ENCODE measurements at places on chromosomes 5 and 9.

GRCh38 chr5:4079831-4080230 lies 484.2 kb downstream of the IRX1 start:
- no peak for DNase-seq

DNA sequence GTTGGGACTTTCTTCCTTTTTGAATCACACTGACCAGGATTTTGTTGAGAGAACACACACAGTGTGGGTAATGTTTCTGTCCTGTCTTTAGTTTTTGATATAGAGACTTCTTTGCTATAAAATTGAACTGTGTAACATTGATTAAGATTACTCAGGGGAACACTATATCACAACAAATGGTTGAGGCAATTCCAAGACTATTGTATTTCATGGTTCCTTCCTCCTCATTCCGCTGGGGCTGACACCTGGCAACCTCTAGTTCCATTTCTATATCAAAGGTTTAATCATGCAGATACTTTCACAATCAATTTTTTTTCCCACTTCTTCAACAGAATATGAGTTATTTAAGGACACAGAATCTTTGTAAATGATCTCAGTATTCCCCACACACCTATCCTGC lies 182.2 kb downstream of the TAF11L14 start:
- no peak for DNase-seq

- no peak for DNase-seq
Observed at GRCh38 chr9:88441301-88442007, 53.2 kb downstream of the SPIN1 start.

- DNase-seq: no peak
Observed at GRCh38 chr5:141478321-141478945, 2.7 kb downstream of the PCDHGC3 start.

DNA sequence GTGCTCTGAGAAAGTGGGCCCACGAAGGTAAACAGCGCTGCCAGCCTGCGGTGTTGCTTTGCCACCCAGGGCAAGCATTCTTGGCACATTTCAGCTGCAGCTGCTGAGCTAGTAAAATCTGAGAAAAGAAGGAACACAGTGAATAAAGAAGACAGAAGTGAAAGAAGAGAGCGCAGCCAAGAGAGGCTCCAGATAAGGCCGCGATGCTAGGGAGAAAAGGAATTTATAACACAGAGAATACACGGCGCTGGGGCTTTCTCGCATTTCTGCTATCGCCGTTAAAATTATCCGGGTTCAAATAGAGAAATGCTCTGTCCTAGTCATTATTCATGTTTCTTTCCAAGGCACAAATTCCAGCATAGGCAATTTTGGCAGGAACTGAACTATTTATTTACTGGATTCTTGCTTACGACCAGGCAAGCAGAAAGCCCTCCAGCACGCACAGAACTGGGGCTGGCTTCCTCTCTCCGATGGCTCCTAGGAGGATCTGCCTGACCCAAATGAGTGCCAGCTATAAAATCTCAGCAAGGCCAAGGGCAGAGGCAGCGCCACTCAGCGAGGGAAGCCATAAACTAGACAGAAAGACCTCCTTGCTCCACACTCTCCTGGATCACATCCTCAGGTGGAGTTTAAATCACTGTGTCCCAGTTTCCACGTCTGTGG lies 111.2 kb downstream of the ATPSCKMT start:
- DNase-seq: no peak

DNA sequence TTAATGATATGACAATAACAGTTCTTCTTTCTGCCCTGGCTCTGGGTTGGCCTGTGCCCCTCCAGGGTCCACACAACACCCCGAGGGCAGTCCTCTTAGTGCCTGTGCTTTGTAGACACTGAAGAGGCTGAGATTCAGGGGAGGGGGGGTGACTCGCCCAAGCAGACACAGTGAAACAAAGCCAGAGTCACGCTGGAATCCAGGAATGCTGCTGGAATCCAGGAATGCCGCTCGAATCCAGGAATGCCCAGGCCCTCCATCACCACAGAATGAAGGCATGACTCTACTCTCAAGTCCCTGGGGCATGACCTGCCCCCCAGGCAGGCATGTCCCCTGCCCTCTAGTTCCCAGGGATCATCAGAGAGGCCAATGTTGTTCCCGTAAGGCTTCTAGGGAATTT lies 73.1 kb downstream of the LRSAM1 start:
- DNase-seq: no peak

DNA sequence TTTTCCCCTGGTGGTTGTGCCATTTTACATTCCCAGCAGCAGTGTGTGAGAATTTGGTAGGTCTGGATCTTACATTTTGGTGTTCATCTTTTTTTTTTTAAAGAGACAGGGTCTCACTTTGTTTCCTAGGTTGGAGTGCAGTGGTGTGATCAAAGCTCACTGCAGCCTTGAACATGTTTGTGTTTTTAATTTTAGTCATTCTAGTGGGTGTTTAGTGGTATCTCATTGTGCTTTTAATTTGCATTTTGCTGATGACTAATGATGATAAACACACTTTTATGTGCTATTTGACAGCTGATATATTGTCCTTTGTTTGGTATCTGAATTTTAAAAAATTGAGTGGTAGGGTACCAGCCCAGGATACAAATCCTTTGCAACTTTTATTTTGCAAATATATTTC lies 53.4 kb upstream of the POMT1 start:
- DNase-seq: no peak

DNA sequence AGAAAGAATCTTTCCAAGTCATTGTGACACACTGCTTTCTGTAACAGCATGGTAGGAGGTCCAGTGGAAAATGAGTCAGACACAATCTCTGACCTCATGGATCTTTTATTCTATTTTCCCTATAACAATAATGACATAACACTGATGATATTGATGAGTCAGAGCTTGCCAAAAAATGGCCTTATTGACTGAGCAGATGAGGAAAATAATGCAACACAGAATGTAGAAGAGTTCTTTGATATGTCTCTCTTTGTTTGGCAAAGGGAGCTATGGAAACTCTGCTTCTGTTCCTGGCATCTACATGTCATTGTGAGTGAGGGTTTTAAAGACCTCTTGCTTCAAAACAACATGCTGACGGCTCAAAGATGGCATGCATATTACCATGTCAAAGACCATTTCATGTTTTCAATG lies 443.1 kb upstream of the ZNF608 start:
- DNase-seq: no peak

- DNase-seq: no peak
Observed at GRCh38 chr9:134937164-134937555, 19.4 kb upstream of the FCN1 start.

DNA sequence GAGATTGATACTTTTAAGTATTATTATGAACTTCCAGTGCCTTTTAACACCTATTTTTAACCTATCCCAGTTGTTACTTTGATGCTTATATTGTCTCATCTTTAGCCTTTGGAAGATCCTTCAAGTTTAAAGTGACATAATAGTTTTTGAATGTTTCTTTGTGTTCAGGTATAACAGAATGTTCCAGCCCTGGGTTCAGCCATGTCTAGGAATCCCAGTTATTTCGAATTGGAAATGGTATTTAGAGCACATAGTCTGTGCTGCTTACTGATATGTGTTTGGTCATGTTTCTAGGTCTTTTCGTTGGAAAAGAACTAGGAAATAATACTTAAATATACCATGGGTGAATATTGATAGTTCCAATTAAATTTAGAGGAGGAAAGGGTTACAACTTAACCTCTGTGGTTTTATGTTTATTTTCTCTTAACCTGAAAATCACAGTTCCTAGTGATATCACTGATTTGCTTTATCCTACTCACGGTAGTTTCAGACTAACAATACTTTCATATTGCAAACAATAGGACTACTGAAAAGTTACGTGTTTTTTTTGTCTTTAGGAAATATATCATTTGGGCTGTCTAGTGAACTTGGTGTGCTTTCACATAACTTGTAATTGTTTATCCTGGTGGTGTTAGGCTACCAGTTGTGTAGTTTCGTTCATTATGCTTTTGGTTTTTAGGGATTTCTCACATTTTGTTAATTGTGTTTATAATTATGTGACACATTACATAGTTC lies 37.8 kb downstream of the UHRF2 start:
- no peak for DNase-seq

DNA sequence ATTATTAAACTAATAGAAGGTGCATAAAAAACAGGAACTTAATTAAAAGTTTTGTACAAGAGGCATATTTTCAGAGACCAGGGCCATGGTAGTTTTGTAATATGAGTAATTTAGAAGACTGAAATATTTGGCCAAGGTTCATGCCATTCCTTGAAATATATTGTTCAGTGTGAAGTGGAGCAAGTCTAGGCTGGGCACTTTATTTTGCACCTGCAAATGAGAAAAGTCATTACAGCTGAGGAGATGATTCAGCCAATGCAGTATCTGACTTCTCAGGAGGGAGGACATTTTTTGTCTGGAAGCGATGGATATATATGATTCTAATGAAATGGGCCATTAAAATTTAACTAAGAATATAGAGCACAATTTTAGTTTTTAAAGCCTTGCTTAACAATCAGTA lies 754.0 kb upstream of the ADAMTS16 start:
- DNase-seq: no peak

- DNase-seq: no peak
Observed at GRCh38 chr5:176646707-176647029, 616 bp upstream of the TSPAN17 start.

GRCh38 chr5:66646570-66646969 lies 50.4 kb downstream of the MAST4 start:
- peak; percentile 8 for DNase-seq

DNA sequence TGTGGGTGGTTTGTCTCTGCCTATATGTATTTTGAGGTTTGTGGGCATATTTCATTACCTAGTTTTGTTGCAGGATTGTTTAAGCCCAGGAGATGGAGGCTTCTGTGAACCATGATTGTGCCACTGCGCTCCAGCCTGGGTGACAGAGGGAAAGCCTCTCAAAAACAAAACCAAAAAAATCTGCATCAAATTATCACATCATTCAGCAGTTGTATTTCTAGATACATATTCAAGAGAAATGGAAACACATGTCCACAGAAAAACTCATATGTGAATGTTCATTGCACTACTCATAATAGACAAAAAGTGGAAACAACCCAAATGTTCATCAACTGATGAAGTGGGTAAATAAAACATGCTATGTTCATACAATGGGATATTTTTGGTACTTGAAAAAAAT lies 29.9 kb downstream of the HSPA4 start:
- no peak for DNase-seq

- no peak for DNase-seq
Observed at GRCh38 chr9:87656485-87656884, 69.4 kb upstream of the CTSL start.

DNA sequence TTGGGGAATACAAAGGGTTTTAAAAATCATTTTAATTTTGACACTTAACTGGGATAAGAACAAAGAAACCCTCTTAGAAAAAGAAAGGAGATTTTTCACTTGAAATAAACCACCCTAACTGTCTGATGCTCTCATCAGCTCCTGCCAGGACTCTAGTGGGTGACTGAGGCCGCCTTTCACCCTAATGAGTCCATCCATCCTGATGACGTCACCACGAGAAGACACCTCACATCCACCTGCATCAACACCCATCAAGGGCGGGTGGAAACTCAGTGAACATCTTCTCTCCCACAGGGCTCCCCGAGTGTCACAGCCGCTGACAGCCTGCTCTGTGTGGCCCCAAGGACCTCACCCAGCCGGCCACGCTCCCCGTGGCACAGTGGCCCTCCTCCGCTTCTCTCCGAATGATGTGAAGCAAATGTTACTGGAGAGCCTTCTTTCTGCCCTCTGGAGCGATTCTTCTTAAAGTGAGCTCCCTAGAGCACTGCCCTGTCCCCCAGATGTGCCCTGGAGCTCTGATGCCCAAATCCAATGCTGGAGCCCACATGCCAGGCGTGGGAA lies 584.3 kb upstream of the ADAMTS16 start:
- DNase-seq: no peak

- peak; percentile 8 for DNase-seq
Observed at GRCh38 chr9:26656003-26656870, 236.4 kb downstream of the CAAP1 start.

DNA sequence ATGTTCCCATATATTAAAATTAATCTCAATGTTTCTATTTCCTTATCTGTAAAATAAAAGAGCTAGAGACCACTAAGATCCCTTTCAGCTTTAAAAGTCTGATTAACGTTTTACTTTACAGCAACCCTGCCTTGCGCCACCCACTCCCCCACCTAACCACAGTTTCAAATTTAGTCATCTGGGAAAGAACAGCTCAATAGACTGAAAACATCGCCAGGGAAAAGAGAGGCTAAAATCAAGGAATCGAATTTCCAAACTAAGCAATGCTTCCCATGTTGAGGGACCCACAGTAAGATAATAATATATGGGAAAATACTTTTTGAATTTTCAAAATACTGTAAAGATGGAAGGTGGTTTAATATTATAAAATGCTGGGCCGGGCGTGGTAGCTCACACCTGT lies 6.6 kb downstream of the SAXO1 start:
- DNase-seq: no peak

DNA sequence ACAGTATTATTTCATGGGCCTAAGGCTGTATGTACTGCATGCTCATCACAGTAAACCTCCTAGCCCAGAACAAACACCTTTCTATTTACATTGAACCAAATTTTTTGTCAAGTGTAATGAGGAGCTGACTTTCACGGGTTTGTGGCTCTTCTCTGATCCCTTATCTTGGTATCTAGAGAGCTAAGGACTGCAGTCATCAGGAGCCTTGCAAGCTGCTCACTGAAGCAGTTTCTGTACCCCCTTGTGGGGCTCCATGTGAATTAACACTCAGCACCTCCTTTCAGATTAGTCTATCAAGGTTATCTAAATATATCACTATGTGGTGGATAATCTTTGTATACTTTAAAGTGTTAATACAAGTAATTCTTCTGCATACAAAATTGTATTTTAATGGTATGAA lies 108.2 kb downstream of the AUH start:
- no peak for DNase-seq

- DNase-seq: no peak
Observed at GRCh38 chr9:118522093-118523028, 818.2 kb downstream of the TLR4 start.

- no peak for DNase-seq
Observed at GRCh38 chr5:152736906-152737305, 331.8 kb upstream of the NMUR2 start.

- DNase-seq: no peak
Observed at GRCh38 chr9:90851444-90851843, 49.8 kb downstream of the SYK start.

GRCh38 chr5:91223886-91224285 lies 159.2 kb downstream of the ARRDC3 start:
- no peak for DNase-seq

DNA sequence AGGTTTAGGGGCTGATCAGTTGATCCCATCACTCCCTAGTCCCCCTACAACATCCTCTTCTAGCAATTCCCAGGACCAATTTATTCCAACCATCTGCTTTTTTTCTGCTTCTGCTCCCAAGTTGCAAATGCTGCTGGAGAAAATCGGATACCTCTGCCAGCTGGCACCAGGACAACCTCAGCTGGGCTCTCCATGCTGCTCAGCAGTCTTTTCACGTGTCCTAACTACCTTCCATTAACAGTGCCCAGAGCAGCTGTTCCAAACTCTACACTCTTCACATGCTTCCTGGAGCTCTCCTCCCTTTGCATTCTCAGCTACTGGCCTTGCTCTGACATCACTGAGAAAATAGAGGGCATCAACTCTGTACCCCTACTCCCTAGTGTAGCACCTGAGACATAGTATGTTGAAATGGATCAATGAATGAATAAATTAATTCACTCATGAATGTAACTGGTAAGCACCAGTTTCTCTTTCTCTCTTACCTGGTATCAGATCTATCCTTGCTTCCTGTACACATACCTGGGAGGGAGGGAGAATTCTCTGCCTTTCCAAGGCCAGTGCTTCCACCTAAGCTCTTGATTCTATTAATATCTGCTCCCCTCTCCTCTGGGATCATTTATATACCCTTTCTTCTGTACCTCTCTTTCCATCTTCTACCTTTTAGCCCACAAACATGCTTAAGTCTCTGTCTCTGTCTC lies 191.0 kb downstream of the RAB3C start:
- no peak for DNase-seq

GRCh38 chr9:95980262-95981125 lies 105.0 kb downstream of the ERCC6L2 start:
- no peak for DNase-seq

Measured in HuH-7.5 (cell line).